ENCODE measurements at places on chromosomes 16 and 17.

DNA sequence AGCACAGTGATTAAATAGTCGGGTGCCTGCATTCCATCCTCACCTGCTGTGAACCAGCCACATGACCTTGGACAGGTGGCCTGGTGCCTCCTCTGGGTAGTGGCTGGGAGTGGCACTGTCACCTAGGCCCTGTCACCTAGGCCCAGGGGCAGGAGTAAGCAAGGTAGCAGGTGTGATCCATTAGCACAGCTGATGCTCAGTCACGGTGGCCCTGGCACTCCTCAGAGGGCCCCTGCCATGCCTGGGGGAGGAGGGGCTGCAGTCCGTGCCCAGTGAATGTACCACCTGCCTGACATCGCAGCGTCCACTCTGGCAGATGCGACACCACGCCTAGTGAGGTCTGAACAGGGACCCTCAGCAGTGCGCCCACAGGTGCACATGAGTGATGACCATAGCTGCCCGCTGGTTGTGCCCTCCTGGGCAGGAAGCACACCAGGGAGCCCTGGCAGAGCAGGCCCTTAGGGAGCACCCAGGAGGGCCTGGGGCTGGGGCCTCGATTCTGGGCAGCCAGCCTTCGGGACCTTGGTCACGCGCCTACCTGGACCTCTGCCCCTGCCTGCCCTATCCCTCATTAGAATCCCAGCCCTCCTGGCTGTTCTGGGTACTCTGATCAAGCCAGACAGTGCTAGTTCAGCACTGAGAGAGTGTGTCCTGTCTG lies 33.1 kb upstream of the CRISPLD2 start:
- no peak for DNase-seq

DNA sequence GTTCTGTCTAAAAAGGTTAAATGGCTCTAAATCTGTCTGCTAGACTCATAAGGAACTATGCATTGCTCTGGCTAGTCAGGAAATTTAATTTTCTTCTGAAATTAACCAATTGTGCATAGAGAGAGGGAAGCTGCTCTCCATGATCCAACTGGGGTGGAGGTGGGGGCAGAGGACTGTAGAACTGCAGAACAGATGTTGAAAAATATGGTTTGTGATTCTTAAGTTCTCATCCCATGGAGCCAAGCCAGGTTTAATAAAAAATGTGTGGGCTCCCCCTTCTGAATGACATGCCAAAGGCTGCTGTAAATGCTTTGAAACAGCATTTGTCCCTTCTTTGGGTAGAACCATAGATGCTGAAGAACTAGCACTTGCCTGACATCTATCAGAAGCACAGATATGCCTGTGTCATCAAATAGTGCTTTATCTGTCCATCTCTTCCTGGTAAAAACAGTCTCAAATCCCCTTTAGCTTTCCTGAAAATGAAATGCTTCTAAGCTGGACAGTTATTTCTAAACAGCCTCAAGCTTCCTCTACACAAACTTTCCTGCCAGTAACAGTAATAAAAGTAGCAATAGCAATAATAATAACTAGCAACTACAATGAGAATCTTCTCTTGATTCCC lies 221.4 kb downstream of the CDH8 start:
- DNase-seq: no peak

DNA sequence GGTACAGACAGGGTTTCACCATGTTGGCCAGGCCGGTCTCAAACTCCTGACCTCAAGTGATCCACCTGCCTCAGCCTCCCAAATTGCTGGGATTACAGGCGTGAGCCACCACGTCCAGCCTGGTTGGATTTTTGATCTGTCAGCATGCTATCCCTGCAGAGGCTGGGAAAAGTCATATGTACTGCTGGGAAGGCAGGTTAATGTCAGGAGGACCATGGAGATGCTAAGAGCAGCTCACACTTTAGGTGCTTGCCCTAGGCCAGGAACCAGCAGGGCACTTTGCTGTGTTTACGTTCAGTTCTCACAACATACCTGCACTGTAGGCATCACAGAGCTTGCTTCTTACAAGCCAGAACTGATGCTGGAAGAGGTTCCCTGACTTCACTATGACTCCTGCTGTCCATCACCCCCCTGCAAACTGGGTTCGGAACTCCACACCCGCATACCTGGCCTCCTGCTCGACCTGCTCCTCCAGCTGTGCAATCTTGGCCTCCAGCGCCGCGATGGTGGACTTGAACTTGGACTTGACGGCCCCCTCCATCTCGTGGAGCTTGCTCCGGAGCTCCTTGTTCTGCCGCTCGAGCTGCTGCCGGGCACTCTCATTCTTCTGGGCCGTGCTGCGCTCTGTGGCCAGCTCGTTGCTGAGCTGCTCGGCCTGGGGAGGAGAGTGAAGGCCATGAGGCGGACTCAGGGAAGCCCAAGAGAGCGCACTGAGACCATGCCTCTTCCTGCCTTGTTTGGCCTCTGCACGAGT lies 66.8 kb downstream of the NDE1 start:
- no peak for DNase-seq

DNA sequence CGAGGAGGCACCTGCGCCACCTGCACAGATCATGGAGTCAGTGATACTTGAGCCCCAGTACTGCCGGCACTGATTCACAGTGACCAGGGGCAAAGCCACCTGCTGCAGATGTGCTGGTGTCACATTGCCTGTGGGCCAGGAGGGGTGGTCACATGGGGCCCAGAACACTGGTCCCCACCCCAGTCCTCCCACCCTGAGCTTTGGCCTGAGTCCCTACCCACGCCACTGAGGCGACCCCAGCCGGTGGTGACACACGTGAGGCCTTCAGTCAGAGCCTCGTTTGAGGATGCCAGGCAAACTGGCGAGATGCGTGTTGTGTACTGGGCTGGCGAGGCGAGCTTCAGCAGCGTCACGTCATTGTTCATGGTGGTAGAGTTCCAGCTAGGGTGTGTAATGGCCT lies 1.5 kb downstream of the CTRL start:
- no peak for DNase-seq

GRCh38 chr17:44223541-44224071 lies 4.1 kb upstream of the UBTF start:
- no peak for DNase-seq

- no peak for DNase-seq
Measured at GRCh38 chr16:89323120-89323960, 105.8 kb downstream of the ZNF778 start.

DNA sequence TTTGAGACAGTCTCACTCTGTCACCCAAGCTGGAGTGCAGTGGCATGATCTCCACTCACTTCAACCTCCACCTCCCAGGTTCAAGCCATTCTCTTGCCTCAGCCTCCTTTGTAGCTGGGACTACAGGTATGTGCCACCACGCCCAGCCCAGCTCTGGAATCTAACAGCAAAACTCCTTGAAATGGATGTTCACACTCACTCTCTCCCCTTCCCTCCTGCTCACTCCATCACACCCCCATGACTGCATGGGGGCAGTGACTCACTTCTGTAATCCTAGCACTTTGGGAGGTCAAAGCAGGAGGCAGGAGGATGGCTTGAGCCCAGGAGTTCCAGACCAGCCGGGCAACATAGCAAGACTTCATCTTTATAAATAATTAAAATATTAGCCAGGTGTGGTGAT lies 11.1 kb upstream of the TFAP4 start:
- no peak for DNase-seq
